ENCODE measurements at places on chromosomes 11 and 22.

- DNase-seq, result no peak
Observed at GRCh38 chr11:123547180-123547579, 107.2 kb downstream of the SCN3B start.

DNA sequence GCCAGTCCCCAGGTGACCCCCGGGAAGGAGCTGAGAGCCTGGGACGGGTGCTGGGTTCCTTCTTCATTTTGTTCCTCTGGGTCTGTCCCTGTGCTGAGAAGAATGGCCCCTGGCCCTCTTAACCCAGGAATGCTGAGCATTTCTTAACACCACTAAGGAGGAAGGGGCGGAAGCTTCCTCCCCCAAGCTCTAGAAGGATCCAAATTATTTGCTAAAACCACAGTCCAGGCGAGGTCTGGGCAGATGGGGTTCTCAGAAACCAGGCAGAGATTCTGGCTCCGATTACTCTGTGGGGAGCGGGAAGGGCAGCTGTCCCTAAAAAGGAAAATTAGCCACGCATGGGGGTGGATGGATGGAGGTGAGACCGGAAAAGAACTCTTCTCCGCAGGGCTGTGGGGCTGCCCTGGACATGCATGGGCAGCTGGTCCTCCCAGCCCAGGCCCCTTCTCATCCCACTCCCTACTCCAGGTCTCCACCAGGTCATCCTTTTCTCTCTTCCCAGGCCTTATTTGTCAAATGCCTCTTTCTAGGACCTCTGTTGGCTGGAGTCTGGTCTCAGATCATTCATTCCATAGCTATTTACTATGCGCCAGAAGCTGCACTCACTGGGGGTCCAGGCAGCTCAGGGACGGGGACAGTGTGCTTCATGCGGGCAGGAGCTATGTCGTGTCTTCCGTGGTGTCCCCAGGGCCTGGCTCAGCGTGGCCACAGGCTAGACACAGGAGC, 45.0 kb upstream of the MYH9 start:
- no peak for DNase-seq

DNA sequence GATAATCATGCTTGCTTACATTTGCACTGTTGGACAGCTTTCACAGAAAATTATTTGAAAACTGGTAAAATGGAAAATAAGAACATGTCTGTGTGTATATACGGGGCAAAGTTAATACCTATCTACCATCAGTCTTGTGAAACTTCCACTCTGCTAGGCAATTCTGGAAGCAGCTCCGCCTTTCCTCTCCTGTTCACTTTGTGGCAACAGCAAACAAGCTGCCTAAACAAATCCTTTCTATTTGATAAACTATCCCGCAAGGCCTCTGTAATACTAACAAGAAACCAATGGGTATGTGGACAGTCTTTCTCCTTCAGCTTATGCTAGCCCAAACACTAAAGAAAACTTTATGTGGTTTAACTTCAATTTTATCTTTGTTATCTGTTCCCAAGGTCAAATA, 39.2 kb upstream of the RAPSN start:
- no peak for DNase-seq

- DNase-seq, result no peak
Observed at GRCh38 chr22:36036167-36036624, 7.6 kb upstream of the RBFOX2 start.

GRCh38 chr11:96393753-96394348, 4.0 kb downstream of the JRKL start:
- DNase-seq, result no peak

- no peak for DNase-seq
Observed at GRCh38 chr11:122207505-122207904, 91.5 kb upstream of the BLID start.

GRCh38 chr11:936199-936598, 10.5 kb downstream of the AP2A2 start:
- DNase-seq, result no peak

DNA sequence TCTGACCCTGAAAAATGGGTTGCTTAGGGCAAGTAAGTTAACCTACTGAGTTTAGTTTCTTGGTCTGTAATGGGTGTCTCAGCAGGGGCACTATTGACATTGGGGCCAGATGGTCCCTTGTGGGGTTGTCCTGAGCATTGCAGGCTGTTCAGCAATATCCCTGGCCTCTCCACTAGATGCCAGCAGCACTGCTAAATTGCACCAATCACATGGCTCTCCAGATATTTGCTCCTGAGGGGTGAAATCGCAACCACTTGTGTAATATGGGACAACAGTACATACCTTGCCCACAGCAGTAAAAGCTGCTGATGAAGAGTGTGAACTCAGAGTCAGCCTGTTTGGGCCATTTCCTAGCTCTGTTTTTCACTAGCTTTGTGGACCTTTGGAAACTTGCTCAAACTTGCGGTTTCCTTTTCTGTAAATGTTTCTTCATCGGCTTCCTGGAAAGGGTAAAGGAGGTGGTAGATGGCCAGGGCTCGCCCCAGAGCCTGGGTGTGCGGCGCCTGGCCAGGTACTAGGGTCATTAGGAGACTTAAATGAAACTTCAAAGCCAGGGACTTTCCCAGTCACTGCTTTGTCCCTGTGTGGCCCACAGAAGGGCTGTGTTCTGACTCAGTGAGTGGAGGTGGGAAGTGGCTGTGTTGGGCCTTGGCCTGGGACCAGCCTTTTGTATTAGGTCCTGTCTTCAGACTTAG, 13.0 kb downstream of the NCF4 start:
- no peak for DNase-seq

DNA sequence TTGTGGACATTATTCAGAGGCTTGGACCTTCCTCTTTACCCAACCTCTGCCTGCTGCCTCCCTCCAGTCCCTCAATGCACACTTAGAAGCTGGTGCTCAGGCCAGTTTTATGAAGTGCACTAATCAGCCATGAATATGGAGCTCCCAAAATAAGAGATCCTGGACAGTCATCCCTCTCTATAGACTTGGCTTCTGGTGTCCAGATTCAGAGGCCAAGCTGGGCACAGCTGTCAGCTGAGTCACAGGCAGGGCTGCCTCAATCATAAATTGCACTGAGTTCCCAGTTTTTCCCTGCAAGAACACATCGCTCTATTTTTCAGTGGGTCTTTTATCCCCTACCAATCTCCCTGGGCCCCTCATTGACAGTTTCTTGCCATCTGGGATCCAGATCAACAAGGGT, 161.7 kb upstream of the CADM1 start:
- DNase-seq, result no peak

DNA sequence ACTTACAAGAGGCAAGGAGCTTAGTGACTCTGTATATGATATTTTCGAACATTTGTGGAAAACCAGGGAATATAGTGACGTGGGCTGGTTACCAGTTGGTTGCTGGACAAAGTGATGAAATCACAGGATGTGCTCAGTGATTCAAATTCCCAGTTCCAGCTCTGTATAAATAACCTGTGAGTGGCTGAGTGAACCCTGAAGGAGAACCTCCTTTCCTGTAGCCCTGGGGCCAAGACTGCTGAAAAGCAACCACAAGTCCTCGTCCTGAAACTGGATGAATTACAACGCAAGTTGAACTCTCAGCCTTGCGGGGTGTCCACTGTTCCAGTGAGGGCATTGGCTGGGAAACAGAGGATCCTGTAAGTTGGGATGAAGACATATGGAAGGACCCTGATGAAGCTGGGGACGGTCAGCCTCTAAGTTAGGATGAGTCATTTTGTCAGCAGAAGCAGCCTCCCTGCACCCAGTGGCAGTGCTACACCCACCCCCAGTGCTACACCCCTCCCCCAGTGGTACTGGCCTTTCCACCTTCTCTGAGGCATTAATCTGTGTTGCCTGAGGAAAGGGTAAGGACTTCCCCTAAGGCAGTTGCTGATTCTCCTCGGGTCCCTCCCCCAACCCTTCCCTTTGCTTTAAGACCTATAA, 22.0 kb upstream of the CD81 start:
- no peak for DNase-seq

- DNase-seq, result no peak
Observed at GRCh38 chr11:30487200-30487898, 98.8 kb downstream of the MPPED2 start.

Data from stimulated activated CD4-positive, alpha-beta T cell treated with anti-CD3 and anti-CD28 coated beads, TNF-alpha, amount 100 ng/mL, for 1 hour (primary cell).